Effector CD8-positive, alpha-beta T cell (primary cell): ENCODE measurements at places on chromosomes 13 and 19.

GRCh38 chr13:51444922-51445321, 7.9 kb downstream of the INTS6 start:
- DNase-seq = no peak

DNA sequence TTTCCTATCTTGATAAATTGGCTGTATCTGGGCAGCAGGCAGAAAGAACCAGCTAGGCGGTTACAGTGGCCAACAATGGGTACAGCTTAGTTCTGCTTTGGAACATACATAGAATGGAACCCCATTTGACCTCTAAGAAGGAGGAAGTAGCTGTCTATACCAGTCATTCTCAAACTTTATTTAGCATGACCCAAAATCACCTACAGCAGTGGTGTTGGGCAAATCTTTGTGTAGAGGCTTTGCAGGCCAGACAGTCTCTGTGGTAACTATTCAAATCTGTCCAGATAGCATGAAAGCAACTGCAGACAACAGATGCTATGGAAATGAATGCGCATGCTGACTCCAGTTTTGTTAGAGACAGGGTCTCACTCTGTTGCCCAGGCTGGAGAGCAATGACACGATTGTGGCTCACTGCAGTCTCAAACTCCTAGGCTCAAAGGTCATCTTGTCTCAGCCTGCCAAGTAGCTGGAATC, 12.0 kb upstream of the KCNC3 start:
- DNase-seq = no peak

GRCh38 chr19:6126335-6126974, 9.0 kb upstream of the ACSBG2 start:
- DNase-seq = no peak

- DNase-seq = no peak
Measured at GRCh38 chr13:45434556-45435371, 16.6 kb upstream of the SLC25A30 start.

GRCh38 chr19:18453269-18454024, 15.5 kb upstream of the ISYNA1 start:
- no peak for DNase-seq

DNA sequence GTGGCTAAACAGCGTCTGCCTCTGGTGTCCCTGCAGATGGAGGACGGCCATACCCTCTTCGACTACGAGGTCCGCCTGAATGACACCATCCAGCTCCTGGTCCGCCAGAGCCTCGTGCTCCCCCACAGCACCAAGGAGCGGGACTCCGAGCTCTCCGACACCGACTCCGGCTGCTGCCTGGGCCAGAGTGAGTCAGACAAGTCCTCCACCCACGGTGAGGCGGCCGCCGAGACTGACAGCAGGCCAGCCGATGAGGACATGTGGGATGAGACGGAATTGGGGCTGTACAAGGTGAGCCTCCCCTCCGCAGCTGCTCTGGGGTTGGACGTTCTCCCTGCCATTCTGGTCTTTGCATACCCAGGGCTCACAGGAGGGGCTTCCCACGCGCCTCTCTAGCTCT, 19.9 kb downstream of the UHRF1 start:
- no peak for DNase-seq

GRCh38 chr19:3012621-3013262, 16.3 kb downstream of the TLE2 start:
- no peak for DNase-seq

DNA sequence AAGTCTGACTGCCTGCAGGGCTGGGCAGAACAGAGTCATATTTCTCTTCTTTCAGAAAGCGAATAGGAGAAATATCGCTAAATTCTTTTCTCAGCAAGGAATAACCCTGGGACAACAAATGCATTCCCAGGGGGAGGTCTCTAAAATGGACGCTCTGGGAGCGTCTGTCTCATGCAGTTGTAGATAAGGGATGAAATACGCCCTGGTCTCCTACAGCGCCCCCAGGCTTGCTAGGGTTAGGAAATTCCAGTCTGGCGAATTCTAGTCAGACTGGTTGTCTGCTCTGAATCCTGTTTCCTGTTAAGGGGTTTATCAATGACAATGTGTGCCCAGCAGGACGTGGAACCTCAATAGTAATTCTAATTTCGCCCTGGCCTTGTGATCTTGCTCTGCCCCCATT, 1214.1 kb downstream of the DIAPH3 start:
- no peak for DNase-seq

GRCh38 chr13:99805361-99805760, 166.2 kb downstream of the ZIC5 start:
- no peak for DNase-seq

DNA sequence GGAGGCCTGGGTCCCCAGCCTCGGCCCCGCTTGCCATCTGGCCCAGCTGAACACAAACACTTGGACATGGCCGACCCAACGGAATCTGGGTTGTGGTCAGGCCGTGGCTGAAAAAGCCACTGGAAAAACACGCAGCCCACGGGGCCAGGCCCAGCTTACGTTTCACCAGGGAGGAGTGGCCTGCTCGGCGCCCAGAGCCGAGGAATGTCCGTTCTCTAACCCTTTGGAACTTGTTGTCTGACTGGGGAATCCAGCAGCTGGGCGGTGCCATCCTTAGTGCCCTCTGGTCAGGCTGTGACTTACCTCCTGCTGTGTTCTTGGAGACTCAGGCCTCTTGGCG, 13.8 kb downstream of the CILP2 start:
- no peak for DNase-seq

GRCh38 chr19:38361633-38362075, 12.7 kb upstream of the PSMD8 start:
- peak; percentile 49 for DNase-seq

DNA sequence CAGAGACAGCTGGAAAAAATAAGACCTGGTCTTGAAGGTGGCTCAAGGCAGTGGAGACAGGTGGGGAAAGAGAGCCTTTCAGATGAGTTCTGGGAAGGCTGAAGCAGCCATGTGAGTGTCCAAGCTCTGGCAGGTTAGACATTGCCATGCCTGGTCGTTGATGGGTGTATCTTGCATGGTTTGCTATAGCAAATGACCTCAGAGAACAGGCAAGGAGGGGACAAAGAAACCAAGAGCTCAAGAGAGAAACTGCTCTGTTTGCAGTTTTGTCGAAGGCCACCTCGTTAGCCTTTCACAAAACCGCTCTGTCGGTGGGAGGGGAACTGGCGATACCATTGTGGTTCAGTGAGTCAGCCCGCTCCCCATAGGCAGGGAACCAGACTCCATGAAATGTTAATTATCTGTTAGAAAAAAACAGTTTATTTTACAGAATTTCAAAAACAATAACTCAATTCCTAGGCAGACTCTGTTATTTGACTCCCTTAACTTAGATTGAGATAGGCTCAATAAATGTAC, 82.8 kb upstream of the ARGLU1 start:
- DNase-seq = no peak

DNA sequence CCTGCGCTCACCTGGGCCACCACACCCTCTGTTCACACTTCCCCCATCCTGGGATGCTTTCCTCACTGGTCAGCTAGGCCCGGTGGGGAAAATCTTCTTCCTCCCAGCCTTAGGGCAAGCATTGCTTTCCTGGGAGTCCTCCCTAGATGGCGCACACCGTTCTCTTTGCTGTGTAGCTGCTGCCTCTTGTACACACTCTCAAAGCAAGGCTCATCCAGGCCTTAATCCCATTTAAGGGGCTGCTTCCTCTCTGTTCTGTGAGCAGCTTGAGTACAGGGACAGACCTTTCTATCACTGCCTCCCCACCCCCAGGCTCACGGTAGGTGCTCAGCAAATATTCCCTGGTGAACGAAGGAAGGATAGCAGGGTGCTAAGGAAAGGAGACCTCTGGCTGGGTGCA, 11.1 kb downstream of the SLC7A10 start:
- no peak for DNase-seq

- DNase-seq = no peak
Measured at GRCh38 chr19:5545984-5546383, 21.8 kb downstream of the TINCR start.
